ENCODE measurements at places on chromosomes 7 and 10.

DNA sequence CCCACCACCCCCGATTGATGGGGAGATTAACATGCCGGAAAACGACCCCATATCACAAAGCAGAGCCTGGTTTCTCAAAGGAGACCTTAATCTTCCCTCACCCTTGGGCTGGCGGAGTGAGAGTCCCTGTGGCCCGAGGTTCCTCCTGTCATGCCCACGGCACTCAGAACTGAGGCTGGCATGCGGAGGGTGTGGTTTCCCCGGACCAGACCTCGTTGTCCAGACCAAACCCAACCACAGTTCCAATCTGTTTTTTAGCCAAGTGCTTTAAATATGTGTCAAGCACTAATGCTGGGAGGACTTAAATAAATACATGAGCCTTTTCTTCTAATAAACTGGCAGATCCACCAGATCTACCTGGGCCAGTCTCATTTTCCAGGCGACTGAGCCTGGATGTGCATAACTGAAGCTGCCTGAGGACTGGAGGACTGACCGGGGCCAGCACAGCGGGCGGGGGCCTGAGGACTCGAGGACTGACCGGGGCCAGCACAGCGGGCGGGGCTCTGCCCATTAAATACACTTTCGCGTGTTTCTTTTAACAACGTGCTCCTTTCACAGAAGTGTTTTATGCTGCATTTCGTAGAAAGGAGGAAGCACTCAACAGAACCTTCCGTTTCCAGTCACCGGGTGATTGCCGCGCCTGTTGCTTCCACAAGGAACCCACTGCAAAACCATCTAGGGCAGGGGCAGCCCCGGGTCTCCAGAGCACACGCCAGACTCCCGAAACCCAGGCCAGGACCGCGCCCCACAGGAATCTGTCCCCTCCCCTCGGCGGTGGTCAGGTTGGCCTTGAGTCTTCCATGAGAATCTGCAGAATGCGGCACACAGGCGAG lies 334.6 kb downstream of the PTPRN2 start:
- DNase-seq, result no peak

GRCh38 chr7:919924-920341 lies 34.5 kb downstream of the ADAP1 start:
- no peak for DNase-seq

DNA sequence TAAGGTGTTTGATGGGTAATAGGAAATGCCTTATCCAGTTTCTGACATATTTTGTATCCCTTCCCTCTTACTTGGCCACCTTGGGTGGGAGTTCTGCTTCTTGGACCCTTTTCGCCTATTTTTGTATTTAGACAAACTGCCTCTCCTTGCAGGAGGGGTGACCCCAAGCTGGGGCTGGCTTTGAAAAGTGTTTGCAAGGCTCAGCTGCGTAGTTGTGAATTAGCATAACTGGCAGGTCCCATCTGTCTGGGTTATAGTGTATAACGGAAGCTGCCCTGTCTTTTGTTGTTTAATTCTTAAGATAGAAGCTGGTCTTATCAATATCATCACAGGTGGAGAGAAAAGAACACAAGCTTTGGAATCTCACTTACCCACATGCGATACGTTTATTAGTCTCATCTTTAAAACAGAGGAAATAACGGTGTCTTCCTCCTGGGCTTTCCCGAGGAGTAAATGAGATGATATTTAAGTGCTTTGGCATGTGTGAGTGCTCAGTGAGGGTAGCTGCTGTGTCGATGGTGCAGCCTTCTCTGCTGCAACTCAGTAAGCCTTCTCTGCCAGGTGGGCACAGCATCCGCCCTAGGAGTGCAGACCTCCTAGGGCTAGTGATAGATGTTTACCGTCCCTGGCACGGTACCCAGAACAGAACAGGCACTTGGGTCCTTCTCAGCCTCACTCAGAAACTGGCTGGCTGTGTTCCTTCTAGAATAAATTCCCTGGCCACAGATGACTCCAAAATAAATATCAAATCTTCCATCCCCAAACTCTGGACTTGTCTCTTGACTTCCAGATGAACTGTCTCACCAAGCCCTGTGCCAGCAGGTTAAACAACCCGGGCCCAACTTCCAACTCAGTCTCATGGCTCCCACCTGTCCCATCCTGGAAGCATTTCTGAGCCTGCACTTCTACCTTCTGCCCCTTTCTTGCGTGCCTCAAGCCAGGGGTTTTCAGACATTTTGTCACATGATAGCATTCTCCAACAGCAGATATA lies 227.3 kb downstream of the GFRA1 start:
- DNase-seq, result no peak

GRCh38 chr10:31660300-31660699 lies 268.3 kb downstream of the ARHGAP12 start:
- DNase-seq, result no peak

DNA sequence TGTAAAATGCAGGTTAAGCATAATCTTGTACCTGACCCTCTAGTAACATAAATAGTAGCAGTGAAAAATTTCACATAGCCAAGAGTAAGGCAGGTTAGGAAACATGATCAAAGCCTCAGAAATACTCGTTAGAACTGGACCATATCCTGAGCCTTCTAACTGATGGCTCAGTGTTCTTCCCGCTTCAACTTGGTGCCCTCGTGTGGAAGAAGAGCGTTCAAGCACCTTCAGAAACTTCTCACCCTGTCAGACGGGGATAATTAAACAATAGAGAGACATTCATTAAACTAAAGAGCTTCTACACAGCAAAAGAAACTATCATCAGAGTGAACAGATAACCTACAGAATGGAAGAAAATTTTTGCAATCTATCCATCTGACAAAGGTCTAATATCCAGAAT lies 124.5 kb downstream of the MYOF start:
- DNase-seq, result no peak

DNA sequence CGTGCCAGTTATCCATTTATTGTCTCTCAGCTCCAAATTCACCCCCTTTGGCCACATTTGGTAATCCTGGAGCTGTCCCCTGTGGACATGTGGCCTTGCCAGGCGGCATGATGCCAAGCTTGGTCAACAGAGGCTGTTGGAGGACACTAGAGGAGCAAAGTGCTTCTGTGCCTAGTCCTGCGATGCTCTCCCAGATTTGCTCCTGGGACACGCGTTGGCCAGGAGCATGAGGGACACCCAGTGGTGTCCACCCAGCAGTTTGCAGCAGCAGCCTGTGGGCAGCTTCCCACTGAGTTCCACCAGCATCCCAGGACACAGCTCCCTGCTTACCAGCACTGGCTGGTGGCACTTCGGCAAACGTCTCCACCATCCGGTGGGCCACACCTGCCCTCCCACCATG lies 55.5 kb upstream of the STEAP1B start:
- no peak for DNase-seq

DNA sequence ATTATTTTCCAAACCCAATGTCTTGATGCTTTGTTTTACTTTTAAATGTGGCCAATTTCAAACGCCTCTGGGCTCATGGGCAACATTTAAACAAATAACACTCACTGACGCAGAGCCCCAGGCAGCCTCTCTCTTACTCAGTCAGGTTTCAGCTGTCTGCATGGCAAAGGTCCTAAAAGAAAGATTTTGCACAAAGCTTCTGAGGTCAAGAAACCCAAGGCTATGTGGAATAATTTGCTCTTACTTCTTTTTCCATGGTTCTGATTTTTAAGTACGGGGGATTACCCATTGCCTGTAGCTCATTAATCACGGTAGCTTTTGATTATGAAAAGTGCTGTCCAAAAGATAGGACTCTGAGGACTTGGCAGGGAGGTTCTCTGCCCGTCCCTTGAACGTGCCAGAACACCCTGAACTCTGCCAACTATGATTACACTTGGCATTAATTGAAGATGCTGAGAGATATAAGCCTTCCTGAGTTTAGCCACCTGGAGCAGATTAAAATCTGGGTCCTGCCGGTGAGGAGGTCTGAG lies 14.1 kb upstream of the MSRB2 start:
- no peak for DNase-seq

- no peak for DNase-seq
These were observed 20.3 kb upstream of the MYH16 start for GRCh38 chr7:99252166-99252895.

DNA sequence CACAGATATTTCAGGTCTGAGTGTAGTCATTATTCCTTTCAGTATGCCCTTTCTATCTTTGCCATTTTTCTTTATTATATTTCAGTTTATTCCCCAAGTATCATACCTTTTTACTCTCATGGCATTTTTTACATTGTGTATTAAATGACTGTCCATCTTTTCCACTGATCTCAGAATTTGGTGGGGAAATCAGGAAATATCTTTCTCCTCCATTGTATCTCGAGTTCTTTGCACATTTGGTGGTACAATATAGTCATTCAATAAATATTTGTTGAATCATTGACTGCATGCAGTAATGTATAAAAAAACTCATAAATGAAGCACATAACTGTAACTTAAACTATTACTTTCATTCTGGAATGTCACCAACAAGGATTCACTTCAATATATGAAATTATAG lies 354.7 kb downstream of the HGF start:
- DNase-seq, result no peak

DNA sequence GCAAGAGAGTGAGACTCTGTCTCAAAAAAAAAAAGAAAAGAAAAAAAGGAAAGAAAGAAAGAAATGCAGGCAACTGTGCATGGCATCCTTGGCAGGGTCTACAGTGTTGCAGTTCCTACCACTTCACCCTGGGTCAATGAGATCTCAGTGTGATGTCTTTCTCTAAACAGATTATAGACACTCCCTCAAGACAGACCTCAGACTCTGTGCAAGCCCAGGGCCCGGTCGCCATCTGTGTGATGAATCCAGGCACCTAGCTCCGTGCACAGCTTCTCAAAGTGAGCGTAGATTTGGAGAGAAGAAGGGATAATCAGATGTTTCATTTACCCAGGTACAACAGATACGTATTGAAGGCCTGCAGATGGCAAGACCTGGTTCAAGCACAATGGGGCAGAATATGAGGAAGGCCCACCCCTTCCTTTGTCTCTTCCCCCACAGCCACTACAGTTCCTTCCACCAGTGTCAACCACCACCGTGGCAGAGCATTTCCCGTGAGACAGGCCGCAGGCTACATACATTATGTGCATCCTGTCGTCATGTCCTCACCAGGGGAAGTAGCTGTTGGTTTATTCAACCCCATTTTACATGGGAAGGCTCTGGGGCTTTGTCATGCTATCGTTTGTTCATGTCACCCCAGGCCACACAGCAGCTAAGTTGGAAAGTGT lies 471.7 kb upstream of the GALNT17 start:
- no peak for DNase-seq

DNA sequence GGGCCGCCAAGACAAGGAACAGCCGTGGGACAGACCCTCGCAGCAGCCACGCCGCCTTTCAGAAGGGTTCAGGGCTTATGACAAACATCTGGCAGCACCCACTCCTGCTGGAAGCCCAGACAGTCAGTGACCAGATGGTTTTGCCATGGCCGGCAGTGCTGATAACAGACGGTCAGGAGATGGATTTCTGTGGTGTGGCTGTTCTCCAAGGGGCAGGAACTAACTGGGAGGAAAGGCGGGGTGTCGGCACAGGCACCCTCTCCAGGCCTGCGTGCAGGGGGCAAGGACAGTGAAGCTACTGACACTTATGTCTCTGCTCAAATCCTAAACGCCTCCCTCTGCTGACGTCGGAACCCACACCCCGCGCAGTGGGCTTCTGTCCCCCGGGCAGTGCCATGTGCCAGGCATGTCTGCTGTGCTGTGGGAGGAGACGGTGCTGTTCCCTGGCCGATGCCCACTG lies 416.1 kb downstream of the DNAJB6 start:
- DNase-seq, result no peak

- DNase-seq, result no peak
These were observed 397.8 kb upstream of the NRP1 start for GRCh38 chr10:33732161-33732680.

DNA sequence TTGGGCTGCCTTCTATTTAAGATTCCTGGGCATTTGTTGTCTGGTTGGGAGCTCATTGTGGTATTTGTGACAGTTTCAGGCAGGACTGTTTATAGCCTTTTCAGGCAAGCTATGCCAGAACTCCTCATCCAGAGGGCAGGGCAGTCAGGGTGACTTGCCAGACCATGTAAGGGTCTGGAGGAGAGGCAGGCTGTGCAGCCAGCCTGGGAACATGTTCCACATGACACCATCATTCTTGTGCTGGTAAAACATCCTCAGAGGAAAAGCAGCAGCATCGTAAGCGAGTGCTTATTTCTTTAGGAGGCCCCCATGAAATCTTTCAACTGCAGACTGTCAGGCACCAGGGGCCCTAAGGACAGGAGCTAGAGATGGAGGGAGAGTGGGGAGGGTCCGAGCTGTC lies 44.0 kb upstream of the SORBS1 start:
- DNase-seq, result no peak

- no peak for DNase-seq
These were observed 196.0 kb upstream of the TMEM72 start for GRCh38 chr10:44715136-44715535.

- no peak for DNase-seq
These were observed 247.8 kb upstream of the IGFBP3 start for GRCh38 chr7:46168671-46169383.

DNA sequence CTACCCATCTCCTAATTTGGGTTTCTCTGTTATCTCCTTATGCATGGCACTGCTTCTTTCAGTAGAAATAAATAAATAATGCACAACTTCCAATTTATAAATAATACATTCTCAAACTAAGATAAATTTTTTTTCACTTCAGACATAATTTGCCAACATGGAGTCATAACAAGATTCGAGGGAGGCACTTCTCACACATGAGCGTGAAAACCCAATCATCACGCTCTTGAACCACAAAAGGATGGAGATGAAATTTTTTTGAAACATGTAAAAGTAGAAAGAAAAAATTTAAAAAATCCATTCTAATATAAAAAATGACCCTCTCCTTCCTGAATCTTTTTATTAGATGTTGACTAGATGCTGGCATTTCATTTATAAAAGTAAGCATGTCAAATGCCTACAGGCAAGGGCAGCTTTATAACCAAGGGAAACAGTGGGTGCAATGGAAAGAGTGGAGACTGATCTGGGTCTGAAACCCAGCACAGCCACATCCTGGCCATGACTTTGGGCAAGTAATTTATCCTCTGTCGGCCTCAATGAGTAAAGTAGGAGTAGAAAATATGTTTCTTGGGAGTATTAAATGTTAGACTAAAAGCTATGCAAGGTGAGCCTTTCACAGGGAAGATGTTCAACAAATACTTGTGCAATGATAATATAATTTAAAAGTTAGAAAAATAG lies 185.0 kb downstream of the STK31 start:
- DNase-seq, result no peak

DNA sequence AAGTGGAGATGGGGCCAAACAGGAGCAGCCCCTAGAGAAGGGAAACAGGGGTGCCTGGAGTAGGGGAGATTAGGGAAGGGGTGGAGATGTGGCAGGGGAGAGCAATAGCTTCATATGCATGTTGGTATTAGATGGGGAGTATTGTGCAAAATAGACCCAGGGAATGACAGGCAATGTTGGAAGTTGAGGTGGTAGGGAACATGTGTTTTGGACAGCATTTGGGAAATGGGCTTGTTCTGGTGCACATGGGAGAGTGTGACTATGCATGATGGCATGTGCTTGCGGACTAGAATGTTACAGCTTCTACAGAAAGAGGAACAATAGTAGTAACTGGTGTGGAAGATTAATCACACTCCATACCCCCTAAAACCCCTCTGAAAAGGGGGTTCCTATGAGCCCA lies 10.4 kb downstream of the PAX2 start:
- DNase-seq, result no peak

- DNase-seq, result peak; percentile 28
These were observed 528.9 kb downstream of the MAGI2 start for GRCh38 chr7:78924581-78924980.

- DNase-seq, result no peak
These were observed 104.9 kb downstream of the CREB5 start for GRCh38 chr7:28517206-28517605.
